Amniotic epithelial cell (primary cell): ENCODE measurements at places on chromosomes 2 and 18.

- no peak for DNase-seq
Measured at GRCh38 chr2:117774716-117775115, 39.8 kb upstream of the DDX18 start.

GRCh38 chr2:217922101-217923006 lies 80.4 kb downstream of the TNS1 start:
- no peak for DNase-seq

GRCh38 chr2:72895154-72895553 lies 7.9 kb downstream of the SPR start:
- no peak for DNase-seq

DNA sequence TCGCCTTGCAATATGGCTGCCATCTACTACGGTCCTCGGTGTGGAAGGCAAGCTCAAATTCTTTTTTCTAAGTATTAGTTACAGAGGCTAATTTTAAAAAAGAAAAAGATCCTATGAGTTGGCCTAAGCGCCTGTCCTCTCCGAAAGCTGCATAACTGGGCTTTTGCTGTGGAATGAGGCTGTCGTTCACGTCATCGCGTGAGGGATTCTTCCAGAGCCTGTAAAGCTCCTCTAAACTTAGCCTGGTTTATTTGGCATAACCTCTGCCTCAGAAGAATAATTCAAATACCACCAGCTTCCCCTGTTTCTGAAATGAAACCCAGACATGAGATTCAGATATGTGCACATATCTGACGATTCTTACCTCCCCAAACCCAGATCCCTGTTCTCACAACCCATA lies 187.4 kb downstream of the DNER start:
- no peak for DNase-seq

GRCh38 chr2:172896661-172897081 lies 161.0 kb downstream of the RAPGEF4 start:
- no peak for DNase-seq

- no peak for DNase-seq
Measured at GRCh38 chr2:129930451-129930850, 49.0 kb upstream of the RAB6C start.

DNA sequence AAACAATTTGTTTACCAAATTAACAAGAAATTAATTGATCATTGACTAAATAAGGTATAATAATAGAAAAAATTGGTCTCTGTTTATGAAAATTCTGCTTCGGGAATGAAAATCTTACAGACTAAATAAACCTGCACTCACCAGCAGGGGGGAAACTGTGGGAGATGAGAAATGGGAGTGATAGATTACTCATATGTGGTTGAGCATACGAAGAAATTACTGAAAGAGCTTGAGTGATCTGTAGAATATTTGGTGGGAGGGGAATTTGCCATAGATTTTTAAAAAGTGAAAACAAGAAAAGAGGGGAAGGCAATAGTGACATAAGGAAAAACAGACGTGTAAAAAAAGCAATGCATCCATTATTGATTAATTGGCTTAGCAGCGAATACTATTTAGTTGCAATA lies 2.2 kb downstream of the HMSD start:
- peak; percentile 56 for DNase-seq

DNA sequence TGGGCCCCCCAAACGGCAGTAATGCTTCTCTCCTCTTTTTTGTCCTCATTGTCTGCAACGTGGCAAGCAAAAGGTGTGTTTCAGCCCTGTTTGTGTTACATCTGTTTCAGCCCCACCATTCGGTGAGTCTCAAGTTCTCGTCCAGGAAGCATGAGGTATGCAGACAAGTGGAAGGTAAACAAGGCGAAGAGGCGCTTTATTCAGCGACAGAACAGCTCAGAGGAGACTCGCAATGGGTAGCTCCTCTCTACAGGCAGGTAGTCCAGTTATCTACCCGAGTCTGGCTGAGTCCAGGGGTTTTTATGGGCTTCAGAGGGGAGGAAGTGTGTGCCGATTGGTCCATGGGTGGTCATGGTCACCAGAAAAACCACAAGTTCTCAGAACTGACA lies 733.4 kb upstream of the CDH7 start:
- no peak for DNase-seq

GRCh38 chr18:830315-830901 lies 18.4 kb upstream of the YES1 start:
- no peak for DNase-seq

GRCh38 chr2:174121175-174121574 lies 127.2 kb downstream of the OLA1 start:
- no peak for DNase-seq

DNA sequence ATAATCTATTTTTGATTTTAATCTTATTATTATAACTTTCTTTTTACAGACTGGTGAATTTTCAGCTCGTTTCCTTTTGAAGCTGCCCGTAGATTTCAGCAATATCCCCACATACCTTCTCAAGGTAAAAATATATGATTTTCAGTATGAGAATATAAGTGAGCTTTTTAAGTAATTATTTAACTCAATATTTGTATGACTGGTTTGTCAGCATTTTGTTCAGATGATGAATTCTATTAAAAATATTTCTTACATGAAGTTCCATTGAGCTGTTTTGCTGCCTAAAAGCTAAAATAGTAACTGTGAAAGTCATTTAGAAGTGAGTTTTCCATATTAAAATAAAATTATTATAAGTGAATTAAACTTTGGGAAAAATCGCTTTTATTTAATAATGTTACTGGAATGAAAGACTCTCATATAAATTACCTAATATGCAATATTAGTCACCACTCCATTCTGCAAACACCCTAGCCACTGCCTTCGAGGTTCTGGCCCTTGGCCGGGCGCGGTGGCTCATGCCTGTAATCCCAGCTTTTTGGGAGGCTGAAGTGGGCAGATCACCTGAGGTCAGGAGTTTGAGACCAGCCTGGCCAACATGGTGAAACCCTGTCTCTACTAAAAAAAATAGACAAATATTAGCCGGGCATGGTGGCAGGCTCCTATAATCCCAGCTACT lies 155.3 kb downstream of the BABAM2 start:
- no peak for DNase-seq

DNA sequence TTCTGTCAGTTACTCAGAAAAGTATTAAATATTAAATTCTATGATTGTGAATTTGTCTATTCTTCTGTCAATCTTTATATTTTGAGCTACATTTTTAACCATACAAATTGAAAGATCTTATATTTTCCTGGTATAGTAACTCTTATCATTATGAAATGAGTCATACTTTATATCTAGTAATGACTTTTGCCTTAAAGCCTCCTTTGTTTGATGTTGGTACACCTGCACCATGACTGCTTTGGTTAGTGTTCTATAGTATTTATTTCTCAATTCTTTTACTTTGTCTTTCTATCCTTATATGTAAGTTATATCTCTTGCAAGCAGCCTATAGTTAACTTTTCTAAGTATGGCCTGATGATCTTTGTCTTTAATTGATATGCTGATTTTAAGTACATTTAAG lies 13.0 kb downstream of the ZNF236 start:
- DNase-seq = no peak

- no peak for DNase-seq
Measured at GRCh38 chr2:42775186-42775585, 11.3 kb upstream of the OXER1 start.
